ENCODE measurements at places on chromosomes 6 and 20.

DNA sequence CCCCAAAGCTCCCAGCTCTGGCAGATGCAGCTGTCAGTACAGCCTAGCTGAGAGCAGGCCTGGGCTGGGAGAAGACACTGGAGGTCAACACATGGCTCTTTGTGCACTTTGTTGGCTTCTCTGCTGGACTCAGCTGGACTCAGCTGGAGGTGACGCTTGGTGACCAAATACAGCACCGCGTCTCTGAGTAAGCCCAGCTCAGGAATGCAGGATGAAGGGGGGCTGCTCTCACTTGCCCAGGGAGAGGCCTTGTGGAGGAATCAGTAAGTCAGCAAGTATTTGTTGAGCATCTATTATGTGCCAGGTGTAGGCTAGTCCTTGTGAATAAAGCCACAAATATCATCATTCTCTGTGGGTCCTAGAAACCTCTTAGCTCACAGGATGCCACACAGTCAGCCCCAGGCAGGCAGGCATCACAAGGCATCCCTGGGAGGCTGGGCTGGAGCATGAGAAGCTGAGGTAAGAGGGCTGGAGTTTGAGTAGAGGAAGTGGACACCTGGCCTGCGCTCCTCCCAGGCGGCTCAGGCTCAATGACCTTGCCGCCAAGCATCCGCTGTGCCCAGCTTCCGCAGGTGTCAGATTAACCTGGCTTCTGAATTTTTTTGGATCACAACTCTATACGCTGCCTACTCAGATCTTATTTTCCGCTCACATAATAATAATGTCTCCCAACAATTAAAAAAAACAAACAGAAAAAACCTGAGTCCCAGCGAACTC is 95.4 kb downstream of the TMEM170B start:
- H3K36me3 ChIP-seq = no peaks in the 10 kb centered on the region
- DNase-seq = no peak
- no peaks in the 10 kb centered on the region for H3K4me1 ChIP-seq
- H3K27ac ChIP-seq = no peak overlapping the region
- no peak overlapping the region for H3K4me3 ChIP-seq

DNA sequence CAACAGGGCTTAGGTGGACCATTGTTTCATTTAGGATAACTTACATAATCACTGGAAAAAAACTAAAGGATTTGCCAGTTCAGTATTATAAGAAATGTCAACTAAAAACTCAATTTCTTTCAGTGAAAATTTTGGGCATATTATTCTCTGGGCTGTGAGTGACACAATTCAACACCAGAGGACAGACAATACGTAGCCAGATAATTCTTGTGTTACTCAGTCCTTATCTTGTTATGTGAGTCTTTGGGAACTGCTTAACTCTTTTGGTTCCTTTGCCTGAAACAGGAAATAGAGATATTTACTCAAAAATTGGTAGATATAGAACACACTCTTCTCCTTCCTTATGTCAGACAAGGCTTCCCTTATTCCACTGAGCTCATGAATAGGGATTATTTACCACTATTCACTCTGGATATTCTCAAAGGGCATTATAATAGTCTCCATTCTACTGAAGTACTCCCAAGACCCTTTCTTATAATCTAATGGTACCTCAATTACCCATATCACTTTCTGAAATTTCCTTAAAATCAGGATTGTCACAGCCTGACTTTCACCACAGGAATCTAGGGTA is 4.9 kb upstream of the BEND6 start:
- H3K36me3 ChIP-seq = no peaks in the 10 kb centered on the region
- no peaks in the 10 kb centered on the region for H3K4me1 ChIP-seq
- H3K27me3 ChIP-seq = no peaks in the 10 kb centered on the region
- no peak overlapping the region for H3K4me3 ChIP-seq

DNA sequence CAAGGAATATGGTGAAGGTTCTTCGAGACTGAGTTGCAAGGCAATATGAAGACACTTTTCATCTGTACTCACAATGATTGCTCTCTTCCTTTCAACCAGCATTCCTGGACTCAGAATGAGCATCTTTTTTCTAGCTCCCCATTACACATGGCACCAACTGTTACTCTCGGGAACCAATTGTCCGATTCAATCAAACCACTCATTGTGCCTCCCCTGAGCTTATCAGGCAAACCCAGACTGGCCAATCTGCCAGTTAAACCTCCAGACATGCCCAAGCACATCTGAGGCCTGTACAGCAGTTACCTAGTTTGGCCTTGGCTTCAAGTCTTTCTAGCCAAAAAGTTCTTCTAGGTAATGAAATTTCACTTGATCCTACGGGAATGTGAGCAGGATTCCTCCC is 164.1 kb downstream of the ID4 start:
- H3K36me3 ChIP-seq = no peaks in the 10 kb centered on the region
- DNase-seq = no peak
- H3K4me3 ChIP-seq = no peak overlapping the region
- no peaks in the 10 kb centered on the region for H3K27me3 ChIP-seq

GRCh38 chr20:5056801-5057599 is 55.7 kb upstream of the SLC23A2 start:
- no peak overlapping the region for H3K4me3 ChIP-seq
- peak overlapping the region; percentile 45 for H3K27ac ChIP-seq
- H3K4me1 ChIP-seq = no peaks in the 10 kb centered on the region
- H3K27me3 ChIP-seq = no peaks in the 10 kb centered on the region
- peak; percentile 79 for DNase-seq

GRCh38 chr20:51446230-51446629 is 96.3 kb downstream of the NFATC2 start:
- H3K4me1 ChIP-seq = no peaks in the 10 kb centered on the region
- no peak overlapping the region for H3K4me3 ChIP-seq
- no peaks in the 10 kb centered on the region for H3K36me3 ChIP-seq
- H3K27ac ChIP-seq = peak overlapping the region; percentile 47

- H3K36me3 ChIP-seq = no peaks in the 10 kb centered on the region
- H3K27me3 ChIP-seq = no peaks in the 10 kb centered on the region
- no peak overlapping the region for H3K27ac ChIP-seq
- H3K4me1 ChIP-seq = no peaks in the 10 kb centered on the region
- no peak for DNase-seq
Measured at GRCh38 chr6:15131651-15132061, 114.2 kb upstream of the JARID2 start.

- H3K4me1 ChIP-seq = no peaks in the 10 kb centered on the region
- H3K36me3 ChIP-seq = no peaks in the 10 kb centered on the region
- H3K27ac ChIP-seq = no peak overlapping the region
- no peak for DNase-seq
- no peak overlapping the region for H3K4me3 ChIP-seq
- H3K27me3 ChIP-seq = no peaks in the 10 kb centered on the region
Measured at GRCh38 chr6:52736145-52736544, 27.1 kb downstream of the GSTA2 start.

- no peaks in the 10 kb centered on the region for H3K36me3 ChIP-seq
- H3K27ac ChIP-seq = peak overlapping the region; percentile 93
- no peak overlapping the region for H3K4me3 ChIP-seq
- peaks cover 50% of the 10 kb centered on the region for H3K4me1 ChIP-seq
Measured at GRCh38 chr6:154506991-154507898, 3.2 kb downstream of the CNKSR3 start.

GRCh38 chr6:111709615-111710398 is 104.1 kb upstream of the TRAF3IP2 start:
- no peaks in the 10 kb centered on the region for H3K27me3 ChIP-seq
- no peak overlapping the region for H3K4me3 ChIP-seq
- peaks cover 7% of the 10 kb centered on the region for H3K36me3 ChIP-seq
- H3K27ac ChIP-seq = no peak overlapping the region

DNA sequence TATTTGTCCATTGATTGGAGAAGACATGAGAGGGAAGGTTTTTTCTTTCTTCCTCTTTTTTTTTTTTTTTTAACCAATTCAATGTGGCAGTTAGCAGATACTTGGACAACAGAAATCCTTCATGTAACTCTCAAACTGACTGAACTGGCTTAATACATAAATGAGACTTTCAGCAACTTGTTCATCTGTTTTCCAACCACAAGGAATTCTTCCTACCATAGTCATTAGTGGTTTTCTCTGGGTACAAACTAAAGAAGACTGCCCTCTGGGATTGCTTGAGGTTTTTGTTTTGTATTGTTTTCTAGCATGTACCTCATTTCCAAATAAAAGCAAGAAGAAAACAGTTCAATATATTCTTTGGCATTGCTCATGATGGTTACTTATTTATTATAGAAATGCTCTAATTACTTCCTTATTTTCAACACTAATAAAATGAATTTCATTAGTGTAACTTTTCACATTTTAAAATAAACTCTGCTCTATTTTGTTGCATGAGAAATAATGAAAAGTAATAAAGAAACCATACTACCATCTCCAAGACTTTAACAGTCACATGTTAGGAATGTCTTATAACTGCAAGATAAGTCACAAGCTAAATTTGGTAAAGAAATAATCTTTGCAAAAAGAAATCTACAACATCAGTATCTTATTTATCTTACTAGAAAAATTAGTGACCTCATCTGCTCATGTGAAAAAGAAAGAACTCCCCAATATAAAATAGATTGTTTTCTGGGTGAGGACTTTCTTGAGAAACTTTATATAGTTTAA is 52.0 kb downstream of the ME1 start:
- H3K4me1 ChIP-seq = no peaks in the 10 kb centered on the region
- no peaks in the 10 kb centered on the region for H3K36me3 ChIP-seq
- H3K4me3 ChIP-seq = no peak overlapping the region
- no peak for DNase-seq
- no peak overlapping the region for H3K27ac ChIP-seq

DNA sequence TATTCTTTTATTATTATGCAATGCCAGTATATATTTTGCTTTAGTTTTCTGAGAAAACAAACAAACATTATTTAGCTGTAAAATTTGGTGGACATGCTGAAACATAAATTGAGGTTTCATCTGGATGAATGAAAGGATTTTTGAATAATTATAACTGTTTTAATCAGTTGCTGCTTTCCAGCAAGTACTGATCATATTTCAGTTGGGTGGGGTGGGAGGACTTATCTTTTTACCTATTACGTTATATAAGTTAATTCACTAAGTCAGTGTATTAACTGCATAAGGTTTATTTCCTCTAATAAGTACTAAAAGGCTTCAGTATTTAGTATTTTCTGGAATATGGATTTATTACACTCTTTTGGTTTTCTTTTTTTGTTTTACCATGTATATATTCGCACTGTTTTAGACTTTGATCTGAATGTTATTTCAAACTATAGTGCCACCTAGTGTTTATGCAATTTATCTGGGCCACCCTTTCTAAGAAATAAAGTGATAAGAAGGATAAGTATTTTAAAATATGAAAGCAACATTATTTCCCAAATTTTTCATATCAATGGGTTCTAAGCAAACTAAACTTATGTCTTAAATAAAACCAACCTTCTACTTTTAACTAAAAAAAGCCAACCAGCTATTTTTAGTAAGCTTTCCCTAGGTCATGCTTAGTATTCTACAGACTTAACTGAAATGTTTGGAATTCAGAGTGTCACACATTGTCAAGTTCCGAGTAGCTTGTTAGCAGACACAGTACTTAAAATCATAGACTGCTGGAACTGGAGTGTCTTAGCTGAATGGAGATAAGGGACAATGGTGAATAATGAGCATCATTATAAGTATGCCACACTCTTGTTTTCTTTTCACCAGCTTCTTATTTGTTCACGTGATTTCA is 105.4 kb upstream of the MCHR2 start:
- H3K27me3 ChIP-seq = no peaks in the 10 kb centered on the region
- H3K36me3 ChIP-seq = no peaks in the 10 kb centered on the region
- no peak overlapping the region for H3K27ac ChIP-seq
- no peaks in the 10 kb centered on the region for H3K4me1 ChIP-seq
- no peak for DNase-seq
- H3K4me3 ChIP-seq = no peak overlapping the region

DNA sequence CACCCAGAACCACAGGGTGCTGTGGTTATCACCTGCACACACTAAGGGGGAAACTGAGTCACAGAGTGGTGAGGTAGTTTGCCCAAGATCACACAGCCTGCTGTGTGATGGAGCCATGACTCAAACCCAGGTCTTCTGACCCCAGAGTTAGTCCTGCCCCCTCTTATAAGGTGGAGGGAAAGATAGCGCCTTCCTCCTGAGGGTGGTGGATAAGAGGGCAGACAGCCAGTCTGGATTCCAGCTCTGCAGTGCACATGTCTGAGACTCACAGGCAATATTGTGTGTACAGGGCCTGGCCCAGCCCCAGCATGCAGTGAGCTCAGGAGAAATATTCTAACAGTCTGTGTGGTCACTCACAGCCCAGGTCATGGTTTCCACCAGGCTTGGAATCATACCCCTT is 393.7 kb downstream of the CDH4 start:
- DNase-seq = no peak
- no peaks in the 10 kb centered on the region for H3K36me3 ChIP-seq
- no peak overlapping the region for H3K4me3 ChIP-seq

- H3K36me3 ChIP-seq = no peaks in the 10 kb centered on the region
- no peak for DNase-seq
- H3K27ac ChIP-seq = peak overlapping the region; percentile 24
- no peak overlapping the region for H3K4me3 ChIP-seq
Measured at GRCh38 chr6:13457577-13457976, 29.8 kb downstream of the GFOD1 start.

GRCh38 chr6:56992703-56993102 is 37.8 kb downstream of the BEND6 start:
- H3K27ac ChIP-seq = no peak overlapping the region
- DNase-seq = no peak
- no peaks in the 10 kb centered on the region for H3K4me1 ChIP-seq
- no peak overlapping the region for H3K4me3 ChIP-seq
- no peaks in the 10 kb centered on the region for H3K36me3 ChIP-seq
- no peaks in the 10 kb centered on the region for H3K27me3 ChIP-seq

DNA sequence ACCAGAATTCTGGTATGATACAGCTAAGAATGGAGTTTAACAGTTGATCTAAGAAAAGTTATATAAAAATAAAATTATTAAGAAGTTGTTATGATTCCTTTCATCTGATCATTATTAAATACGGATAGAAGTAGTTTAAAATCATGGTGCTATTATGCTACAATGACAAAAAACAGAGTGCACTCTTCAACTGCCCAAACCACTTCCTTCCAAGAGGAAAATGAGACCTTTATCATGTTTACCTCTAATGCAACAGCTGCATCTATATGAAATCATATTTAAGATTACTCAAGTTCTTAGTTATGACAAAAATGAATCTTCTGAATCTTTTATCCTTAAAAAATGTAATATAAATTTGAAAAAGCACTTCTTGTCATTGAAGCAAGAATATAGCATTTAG is 31.2 kb downstream of the HACE1 start:
- no peak overlapping the region for H3K4me3 ChIP-seq
- no peak overlapping the region for H3K27ac ChIP-seq
- H3K27me3 ChIP-seq = no peaks in the 10 kb centered on the region
- no peak for DNase-seq
- H3K36me3 ChIP-seq = no peaks in the 10 kb centered on the region

DNA sequence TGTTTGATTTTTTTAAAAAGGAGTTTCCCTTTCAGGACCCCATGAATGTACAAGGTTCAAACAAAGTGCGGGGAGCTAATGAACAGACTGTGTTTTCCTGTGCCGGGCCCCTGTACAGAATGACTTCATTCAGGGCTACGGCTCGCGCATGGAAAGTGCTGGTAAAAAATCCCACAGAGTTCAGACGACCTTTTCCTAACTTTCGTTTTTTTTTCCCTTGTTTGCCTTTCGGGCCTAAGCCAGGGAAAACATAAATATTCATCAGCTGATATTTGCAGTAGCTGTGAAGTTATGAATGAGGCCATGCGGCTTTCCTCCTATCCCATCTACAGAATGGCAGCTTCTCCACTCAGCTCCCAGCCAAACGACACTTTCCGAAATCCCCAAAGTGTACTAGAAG is 74.0 kb downstream of the HAO1 start:
- H3K36me3 ChIP-seq = no peaks in the 10 kb centered on the region
- no peak for DNase-seq
- H3K27me3 ChIP-seq = no peaks in the 10 kb centered on the region

GRCh38 chr6:138222901-138223546 is 4.7 kb upstream of the PBOV1 start:
- no peaks in the 10 kb centered on the region for H3K4me1 ChIP-seq
- H3K27ac ChIP-seq = no peak overlapping the region
- no peak for DNase-seq

Data from Peyer's patch (tissue), 4 donors.